ENCODE measurements at places on chromosomes 16 and 17. TPM values are rescaled to one million over a fixed set of nuclear protein-coding genes. Genes with fewer than 3 reads are reported as not detected.

RNF112 gene
- polyA plus RNA-seq: not detected

MARF1 gene
- 14.3 TPM for polyA plus RNA-seq

MEFV gene
- polyA plus RNA-seq: not detected

LLGL2 gene
- polyA plus RNA-seq: 5.0 TPM

HBA1 gene
- not detected for polyA plus RNA-seq

CACNA1H gene
- not detected for polyA plus RNA-seq

CRHR1 gene
- polyA plus RNA-seq: not detected

EFNB3 gene
- polyA plus RNA-seq: not detected

SOST gene
- not detected for polyA plus RNA-seq

NTN3 gene
- not detected for polyA plus RNA-seq

ZPBP2 gene
- polyA plus RNA-seq: 0.98 TPM

GUCY2D gene
- polyA plus RNA-seq: not detected

ULK2 gene
- 1.0 TPM for polyA plus RNA-seq
